ENCODE measurements at places on chromosomes 12 and 14.

GRCh38 chr14:91295851-91296796 is 51.6 kb upstream of the GPR68 start:
- no peaks in the 10 kb centered on the region for H3K36me3 ChIP-seq
- H3K27ac ChIP-seq, result no peak overlapping the region
- no peaks in the 10 kb centered on the region for H3K27me3 ChIP-seq
- no peak for DNase-seq

GRCh38 chr14:103667671-103668070 is 38.7 kb downstream of the KLC1 start:
- no peak overlapping the region for H3K27ac ChIP-seq
- H3K27me3 ChIP-seq, result no peaks in the 10 kb centered on the region
- no peak overlapping the region for H3K4me3 ChIP-seq
- no peaks in the 10 kb centered on the region for H3K4me1 ChIP-seq

DNA sequence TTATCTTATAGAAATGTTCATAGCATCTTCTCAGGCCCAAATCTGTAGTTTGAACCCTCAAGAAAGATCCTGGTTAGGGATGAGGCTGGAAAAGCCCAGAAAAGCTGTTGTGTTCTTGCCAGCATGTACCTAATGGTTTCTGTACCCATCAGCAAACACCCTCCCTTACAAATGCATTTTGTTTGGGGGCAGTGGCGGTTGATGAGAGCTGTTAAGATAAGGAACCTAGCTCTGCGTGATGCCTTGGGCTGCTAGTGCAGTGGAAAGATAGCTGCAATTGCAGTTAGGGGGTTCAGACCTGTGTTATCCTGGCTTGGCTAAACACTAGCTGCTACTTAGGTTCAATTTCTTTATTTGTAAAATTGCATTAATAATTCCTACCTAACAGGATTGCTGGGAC is 3.6 kb downstream of the TPH2 start:
- peak overlapping the region; percentile 39 for H3K27ac ChIP-seq
- no peaks in the 10 kb centered on the region for H3K36me3 ChIP-seq

DNA sequence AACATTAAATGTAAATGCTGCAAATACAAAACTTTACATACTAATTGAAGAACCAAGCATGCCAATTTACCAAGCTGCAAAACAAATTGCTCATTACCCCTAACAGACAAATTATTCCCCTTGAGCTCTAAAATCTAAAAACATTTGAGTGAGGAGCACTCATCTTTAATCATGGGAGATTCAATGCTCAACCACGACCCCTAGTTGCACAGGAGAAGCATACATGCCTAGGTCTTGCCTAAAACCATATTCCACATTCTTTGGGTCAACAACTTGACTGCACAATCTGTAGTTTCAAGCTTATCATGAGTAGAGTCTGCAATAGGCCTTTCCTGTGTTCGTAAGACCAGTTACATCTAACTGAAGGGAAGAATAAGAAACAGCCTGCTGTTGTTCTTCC is 69.7 kb downstream of the MGAT4C start:
- H3K27me3 ChIP-seq, result no peaks in the 10 kb centered on the region
- no peaks in the 10 kb centered on the region for H3K36me3 ChIP-seq
- no peak overlapping the region for H3K4me3 ChIP-seq
- DNase-seq, result no peak
- H3K4me1 ChIP-seq, result no peaks in the 10 kb centered on the region

GRCh38 chr12:30882706-30883105 is 43.8 kb upstream of the TSPAN11 start:
- H3K27ac ChIP-seq, result no peak overlapping the region
- H3K4me3 ChIP-seq, result no peak overlapping the region
- H3K27me3 ChIP-seq, result no peaks in the 10 kb centered on the region
- H3K36me3 ChIP-seq, result no peaks in the 10 kb centered on the region
- DNase-seq, result no peak
- H3K4me1 ChIP-seq, result no peaks in the 10 kb centered on the region

DNA sequence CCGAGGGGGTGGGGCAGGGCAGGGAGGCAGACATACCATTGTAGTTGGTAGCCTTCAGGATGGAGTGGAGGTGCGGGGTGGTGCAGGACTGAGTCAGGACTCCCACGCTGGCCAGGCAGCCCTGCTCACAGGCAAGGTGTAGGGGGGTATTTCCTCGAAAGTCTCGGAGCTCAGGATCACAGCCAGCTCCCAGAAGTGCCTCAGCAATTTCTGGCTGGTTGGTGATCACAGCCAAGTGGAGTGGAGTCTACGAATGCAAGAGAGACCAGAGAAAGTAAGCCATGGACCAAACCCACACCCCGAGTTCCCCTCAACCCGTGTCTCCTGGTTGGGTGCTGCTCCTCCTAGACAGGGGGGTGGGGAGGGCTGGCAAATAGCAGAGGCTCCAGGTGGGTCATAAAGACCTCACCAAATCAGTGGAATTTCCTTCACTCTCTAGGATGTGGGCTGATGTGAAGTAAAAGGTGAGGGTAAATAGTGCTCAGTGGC is 1.4 kb downstream of the NFKBIA start:
- H3K27ac ChIP-seq, result peak overlapping the region; percentile 79
- peaks cover 31% of the 10 kb centered on the region for H3K36me3 ChIP-seq
- DNase-seq, result no peak
- H3K27me3 ChIP-seq, result no peaks in the 10 kb centered on the region

All from SK-N-SH (cell line).